Stomach (tissue), 19 donors: ENCODE measurements at places on chromosomes 3 and 15. TPM values are rescaled to one million over a fixed set of nuclear protein-coding genes. Genes with fewer than 3 reads are reported as not detected.
A peak's percentile ranks its signal among the peaks of the same experiment; 100 is the strongest.

GRCh38 chr15:56361987-56362386 lies 3.2 kb upstream of the TEX9 start:
- H3K27ac ChIP-seq, result no peak overlapping the region
- no peak for DNase-seq
- H3K27me3 ChIP-seq, result no peaks in the 10 kb centered on the region
- H3K36me3 ChIP-seq, result no peaks in the 10 kb centered on the region
- no peak overlapping the region for H3K4me3 ChIP-seq

DNA sequence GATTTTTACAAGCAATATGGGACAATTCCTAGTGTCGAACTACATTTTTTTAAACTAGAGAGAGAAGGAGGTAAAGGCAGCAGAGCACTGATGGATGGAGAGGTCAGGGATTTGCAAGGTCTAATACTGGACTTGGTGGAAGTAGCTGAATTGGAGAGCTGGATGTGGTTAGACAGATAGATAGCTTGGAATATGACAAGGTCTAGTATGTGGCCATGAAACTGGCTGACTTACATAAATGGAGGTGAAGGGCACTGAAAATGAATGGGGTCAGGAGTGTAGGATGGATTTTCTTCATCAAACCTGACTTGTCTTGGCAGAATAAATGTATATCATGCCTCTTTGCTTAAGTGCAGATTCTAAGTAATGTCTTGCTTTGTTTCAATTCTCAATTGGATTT lies 10.1 kb upstream of the RTP4 start:
- H3K4me1 ChIP-seq, result peaks cover under 1% of the 10 kb centered on the region
- no peaks in the 10 kb centered on the region for H3K36me3 ChIP-seq
- H3K4me3 ChIP-seq, result no peak overlapping the region

GRCh38 chr15:54836052-54836795 lies 360.5 kb downstream of the RSL24D1 start:
- no peak overlapping the region for H3K4me3 ChIP-seq
- no peaks in the 10 kb centered on the region for H3K36me3 ChIP-seq
- no peaks in the 10 kb centered on the region for H3K4me1 ChIP-seq
- DNase-seq, result no peak
- H3K27ac ChIP-seq, result no peak overlapping the region

- no peak overlapping the region for H3K27ac ChIP-seq
- peaks cover 41% of the 10 kb centered on the region for H3K36me3 ChIP-seq
- H3K27me3 ChIP-seq, result no peaks in the 10 kb centered on the region
- no peak overlapping the region for H3K4me3 ChIP-seq
Observed at GRCh38 chr3:8538223-8538622, 36.6 kb downstream of the LMCD1 start.

- H3K27me3 ChIP-seq, result no peaks in the 10 kb centered on the region
- H3K4me3 ChIP-seq, result no peak overlapping the region
- H3K27ac ChIP-seq, result no peak overlapping the region
- H3K4me1 ChIP-seq, result peaks cover 49% of the 10 kb centered on the region
- no peaks in the 10 kb centered on the region for H3K36me3 ChIP-seq
Observed at GRCh38 chr3:161409069-161409468, 37.8 kb upstream of the SPTSSB start.

DNA sequence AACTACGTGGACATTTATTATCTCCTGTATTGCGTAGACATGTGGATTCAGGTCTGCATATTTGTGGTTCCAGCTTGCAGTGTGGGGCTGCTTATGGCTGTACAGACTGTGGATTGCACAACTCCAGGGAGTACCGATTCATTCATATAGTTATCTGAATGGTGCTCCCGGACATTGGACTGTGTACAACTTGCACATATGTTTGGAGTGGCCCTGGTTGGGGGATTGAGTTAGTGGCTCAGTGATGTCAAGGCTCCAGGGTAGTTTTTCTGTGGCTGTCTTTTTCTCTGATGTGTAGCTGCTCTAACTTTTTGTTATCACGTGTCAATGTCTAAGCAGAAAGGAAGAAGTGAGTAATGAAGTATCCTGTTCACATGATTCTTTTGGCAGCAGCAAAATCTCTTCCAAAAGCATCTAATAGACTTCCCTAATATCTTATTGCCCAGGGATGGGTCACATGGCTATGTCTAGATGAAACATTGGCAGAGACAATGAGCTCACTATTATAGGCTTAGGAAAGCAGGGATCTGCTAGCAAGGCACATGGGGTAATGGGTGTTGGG lies 15.8 kb downstream of the ST3GAL6 start:
- no peak overlapping the region for H3K4me3 ChIP-seq
- no peak for DNase-seq
- H3K4me1 ChIP-seq, result peaks cover 31% of the 10 kb centered on the region

DNA sequence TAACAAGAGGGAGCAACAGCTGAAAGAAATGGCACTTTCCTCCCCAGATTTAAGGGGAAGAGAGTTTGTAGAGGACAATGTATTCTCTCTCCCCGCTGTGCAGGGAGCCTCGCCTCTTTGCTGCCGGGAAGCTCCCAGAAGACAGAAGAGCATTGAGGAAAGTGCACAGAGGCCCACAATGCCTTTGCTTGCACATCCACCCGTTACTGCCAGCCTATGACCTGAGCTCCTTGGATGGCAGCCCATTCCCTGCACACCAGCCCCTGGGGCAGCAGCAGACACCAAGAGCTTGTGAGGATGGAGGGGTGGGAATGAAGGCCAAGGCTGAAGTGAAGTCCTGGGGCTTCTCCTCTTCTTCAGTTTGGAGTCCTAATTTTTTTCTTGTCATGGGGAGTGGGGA lies 67.0 kb downstream of the CLDN11 start:
- no peak for DNase-seq
- no peaks in the 10 kb centered on the region for H3K36me3 ChIP-seq
- H3K27ac ChIP-seq, result no peak overlapping the region
- no peak overlapping the region for H3K4me3 ChIP-seq
- no peaks in the 10 kb centered on the region for H3K4me1 ChIP-seq

GRCh38 chr15:58212909-58213526 lies 74.8 kb downstream of the AQP9 start:
- no peak overlapping the region for H3K4me3 ChIP-seq
- no peak overlapping the region for H3K27ac ChIP-seq
- H3K4me1 ChIP-seq, result no peaks in the 10 kb centered on the region
- no peaks in the 10 kb centered on the region for H3K27me3 ChIP-seq
- peak; percentile 64 for DNase-seq

GRCh38 chr3:142896201-142896755 lies 7.4 kb upstream of the PCOLCE2 start:
- DNase-seq, result no peak
- no peak overlapping the region for H3K27ac ChIP-seq
- no peak overlapping the region for H3K4me3 ChIP-seq
- no peaks in the 10 kb centered on the region for H3K36me3 ChIP-seq
- H3K27me3 ChIP-seq, result peaks cover 6% of the 10 kb centered on the region
- no peaks in the 10 kb centered on the region for H3K4me1 ChIP-seq

DNA sequence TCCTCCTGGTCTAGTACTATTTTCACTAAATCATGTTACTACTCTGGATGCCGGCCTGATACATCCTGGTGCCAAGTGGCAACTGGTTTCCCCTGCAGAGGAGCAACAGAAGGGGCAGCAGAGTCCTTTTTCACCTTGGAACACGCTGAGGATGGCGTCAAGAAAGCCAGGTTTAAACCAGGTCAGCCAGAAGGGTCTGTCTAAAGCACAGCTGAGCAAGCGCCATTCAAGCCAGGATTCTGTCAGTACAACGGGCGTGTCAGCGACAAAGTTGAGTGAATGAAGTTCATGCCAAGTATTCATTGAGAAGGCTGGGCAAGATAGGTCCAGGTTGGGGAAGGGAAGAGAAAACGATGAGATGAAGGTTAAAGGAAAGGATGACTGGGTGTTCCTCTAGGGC lies 88.2 kb downstream of the FBN1 start:
- no peak overlapping the region for H3K4me3 ChIP-seq
- DNase-seq, result peak; percentile 40
- no peaks in the 10 kb centered on the region for H3K36me3 ChIP-seq

DNA sequence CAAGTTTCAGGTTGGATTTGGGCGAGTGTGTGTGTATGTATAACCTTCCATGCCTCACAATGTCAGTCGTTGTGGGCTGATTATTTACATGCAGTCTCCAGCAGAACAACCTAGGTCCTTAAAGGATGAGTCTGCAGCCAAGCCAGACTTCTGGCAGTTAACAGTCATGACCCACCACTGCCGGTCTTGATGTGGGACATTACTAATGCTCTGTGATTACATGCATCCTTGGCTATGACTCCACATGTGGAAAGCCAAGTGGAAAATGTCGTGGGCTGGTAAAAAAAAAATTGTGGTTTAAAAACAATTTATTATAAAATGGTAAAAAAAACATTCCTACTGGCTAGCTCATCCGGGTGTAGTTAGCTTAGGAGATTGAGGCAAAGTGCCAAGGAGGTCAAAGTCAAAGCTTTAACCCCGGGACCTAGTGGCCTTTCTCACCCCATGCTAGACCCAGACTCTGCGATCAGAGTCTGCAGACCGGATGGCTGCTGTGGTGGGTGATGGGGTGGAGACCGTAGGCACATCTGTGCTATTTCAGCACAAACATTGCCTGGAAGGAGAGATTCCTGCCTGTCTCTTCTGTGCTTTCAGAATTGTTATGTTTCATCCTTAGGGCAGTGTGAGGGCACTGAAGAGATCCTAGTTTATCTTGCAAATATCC lies 6.8 kb downstream of the RARRES1 start:
- DNase-seq, result no peak
- H3K27me3 ChIP-seq, result no peaks in the 10 kb centered on the region
- peak overlapping the region; percentile 31 for H3K27ac ChIP-seq
- peaks cover 4% of the 10 kb centered on the region for H3K4me1 ChIP-seq
- H3K36me3 ChIP-seq, result peaks cover 5% of the 10 kb centered on the region

DNA sequence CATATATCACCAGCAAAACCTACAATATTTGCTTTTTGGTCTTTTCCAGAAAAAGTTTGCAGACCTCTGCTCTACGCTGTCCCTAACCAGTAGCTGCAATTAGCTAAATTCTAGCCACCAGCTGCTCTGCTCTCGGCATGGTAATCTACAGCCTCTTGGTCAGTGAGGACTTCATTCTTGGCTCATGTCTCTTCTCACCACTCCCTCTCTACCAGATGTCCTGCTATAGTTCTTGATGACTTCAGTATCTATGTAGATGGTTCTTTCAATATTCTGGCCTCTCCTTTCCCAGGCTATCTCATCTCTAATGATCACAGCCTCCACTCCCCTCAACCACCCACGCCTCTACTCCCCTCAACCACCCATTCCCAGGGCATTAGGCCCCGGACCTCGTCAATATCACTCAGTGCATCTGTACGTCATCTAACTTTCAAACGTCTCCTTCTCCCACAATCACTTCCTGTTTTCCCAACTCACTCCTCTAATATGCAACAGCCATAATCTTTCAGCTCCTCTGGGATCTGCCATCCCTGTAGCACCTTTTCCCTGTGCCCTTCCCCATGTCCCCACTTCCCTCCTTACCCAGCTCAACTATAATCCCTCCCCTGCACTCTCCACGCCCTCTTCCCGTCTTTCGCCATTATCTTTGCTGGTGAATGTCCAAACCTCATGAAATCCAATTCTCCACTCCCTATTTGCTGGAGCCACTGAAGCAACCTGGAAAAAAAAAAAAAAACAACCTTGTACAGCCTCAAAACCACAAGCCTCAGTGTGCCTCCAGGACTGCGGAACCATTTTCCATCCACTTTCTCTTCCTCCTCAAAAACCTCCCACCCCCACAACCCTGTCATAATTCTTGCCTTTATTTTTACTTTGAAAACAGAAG lies 429.4 kb upstream of the PROK2 start:
- no peak for DNase-seq
- H3K27me3 ChIP-seq, result no peaks in the 10 kb centered on the region
- no peaks in the 10 kb centered on the region for H3K36me3 ChIP-seq
- H3K4me1 ChIP-seq, result no peaks in the 10 kb centered on the region
- no peak overlapping the region for H3K27ac ChIP-seq

DNA sequence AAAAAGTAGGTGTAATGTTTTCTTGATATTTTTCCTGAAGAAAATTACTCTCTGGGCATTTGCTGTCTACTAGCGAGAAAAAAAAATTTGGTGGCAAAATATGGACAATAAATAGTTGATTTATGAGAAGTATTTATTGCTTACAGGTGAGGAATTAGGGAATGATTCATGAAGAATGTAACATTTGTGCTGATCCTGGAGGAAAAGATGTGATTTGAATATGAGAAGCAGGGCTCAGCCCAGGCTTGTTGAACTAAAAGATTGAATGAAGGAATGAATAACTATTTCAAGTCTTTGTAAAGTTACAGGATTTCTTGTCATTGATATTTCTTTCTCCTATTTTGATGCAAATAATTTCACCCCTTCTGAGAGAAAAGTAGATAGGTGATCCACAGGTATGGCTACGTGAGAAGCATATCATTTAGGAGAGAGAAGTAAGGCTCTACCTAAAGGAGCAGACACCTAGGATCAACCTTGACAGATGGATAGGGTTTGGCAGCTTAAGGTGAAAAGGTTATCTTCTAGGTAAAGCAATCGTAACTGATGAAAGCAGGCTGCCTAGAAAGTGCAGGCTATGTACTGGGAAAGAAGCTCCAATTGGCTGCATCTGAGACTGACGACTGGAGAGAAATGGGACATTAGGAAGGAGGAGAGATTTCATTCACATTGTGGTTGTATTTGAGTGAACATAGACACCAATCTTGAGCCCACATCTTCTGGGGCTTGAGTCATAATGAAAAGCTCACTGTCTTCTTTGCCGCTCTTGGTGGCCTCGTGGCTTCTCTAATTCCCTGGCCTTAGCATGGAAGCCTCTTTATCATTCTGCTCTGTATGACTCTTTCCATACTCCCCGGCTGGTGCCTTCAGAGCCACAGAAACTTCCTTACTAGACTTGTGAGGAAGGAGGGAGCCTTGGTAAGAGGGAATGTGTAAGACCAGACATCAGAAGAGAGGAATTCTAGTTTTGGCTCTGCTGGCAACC lies 106.5 kb downstream of the P3H2 start:
- peaks cover 22% of the 10 kb centered on the region for H3K4me1 ChIP-seq
- no peaks in the 10 kb centered on the region for H3K27me3 ChIP-seq
- no peak overlapping the region for H3K4me3 ChIP-seq
- no peak overlapping the region for H3K27ac ChIP-seq
- no peak for DNase-seq
- H3K36me3 ChIP-seq, result no peaks in the 10 kb centered on the region

- peaks cover 4% of the 10 kb centered on the region for H3K4me1 ChIP-seq
- no peak overlapping the region for H3K4me3 ChIP-seq
- DNase-seq, result peak; percentile 80
- no peak overlapping the region for H3K27ac ChIP-seq
- no peaks in the 10 kb centered on the region for H3K36me3 ChIP-seq
Observed at GRCh38 chr15:74403991-74404563, 29.7 kb downstream of the SEMA7A start.

- H3K27ac ChIP-seq, result no peak overlapping the region
- peaks cover 3% of the 10 kb centered on the region for H3K27me3 ChIP-seq
- DNase-seq, result no peak
- no peak overlapping the region for H3K4me3 ChIP-seq
- no peaks in the 10 kb centered on the region for H3K36me3 ChIP-seq
Observed at GRCh38 chr15:70859998-70860397, 6.0 kb upstream of the LARP6 start.

Gene CILP
- 28.7 TPM for total RNA-seq

Gene INKA1
- total RNA-seq, result 1.8 TPM

Gene AMT
- total RNA-seq, result 27.8 TPM

Gene ZNF502
- total RNA-seq, result 7.7 TPM

Gene CHRNA3
- total RNA-seq, result not detected

Gene SLC6A1
- not detected for total RNA-seq

Gene ST8SIA2
- total RNA-seq, result not detected

Gene GPR176
- 10.1 TPM for total RNA-seq

Gene TAGLN3
- not detected for total RNA-seq
